ENCODE measurements at places on chromosomes 13 and 19.

DNA sequence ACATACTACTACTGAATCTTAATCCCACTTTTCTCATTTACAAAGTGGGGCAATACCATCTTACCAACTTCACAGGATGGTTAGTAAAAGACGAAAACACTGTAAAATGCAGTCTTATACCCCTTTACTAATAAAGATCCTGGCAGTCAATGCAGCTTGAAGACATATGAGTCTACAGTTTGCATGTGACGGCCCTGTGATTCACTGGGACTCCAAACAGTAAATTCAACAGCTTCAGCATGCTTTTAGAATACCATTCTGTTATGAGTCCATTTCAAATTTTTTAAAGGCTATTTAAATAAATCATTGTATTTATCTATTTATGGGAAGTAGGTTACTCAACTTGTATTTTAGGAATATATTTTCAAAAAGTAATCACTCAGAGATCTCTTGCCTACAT lies 629.1 kb downstream of the LIG4 start:
- no peak for DNase-seq

DNA sequence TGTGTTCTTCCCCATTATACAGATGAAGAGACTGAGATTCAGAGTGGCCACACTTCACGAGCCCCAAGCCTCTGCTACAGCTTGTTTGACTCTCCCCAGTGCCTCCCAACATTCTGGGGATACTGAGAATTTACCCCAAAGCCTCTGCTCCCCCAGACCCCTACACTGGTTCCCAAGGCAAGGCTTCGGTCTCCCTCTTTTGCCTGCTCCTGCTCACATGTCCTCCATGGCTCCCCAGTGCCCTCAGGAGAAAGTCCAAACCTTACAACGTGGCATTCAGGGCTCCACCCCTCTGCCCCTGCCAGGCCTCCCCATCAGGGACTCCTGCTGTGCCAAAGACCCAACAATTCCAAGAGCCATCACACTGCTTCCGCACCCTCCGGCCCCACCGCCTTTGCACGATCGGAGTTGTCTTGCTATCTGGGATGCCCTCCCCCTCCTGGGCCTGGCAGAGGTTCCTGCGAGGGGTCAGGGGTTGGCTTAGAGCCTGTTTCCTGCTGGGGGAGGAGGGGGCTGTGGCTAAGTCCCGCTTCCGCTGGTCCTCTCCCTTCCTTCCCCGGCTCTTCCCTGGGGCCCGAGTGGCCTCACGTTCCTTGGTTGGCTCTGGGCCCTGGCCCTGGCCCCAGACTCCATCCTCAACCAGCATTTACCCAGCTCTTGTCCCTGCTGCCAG lies 15.4 kb downstream of the GTPBP3 start:
- no peak for DNase-seq

DNA sequence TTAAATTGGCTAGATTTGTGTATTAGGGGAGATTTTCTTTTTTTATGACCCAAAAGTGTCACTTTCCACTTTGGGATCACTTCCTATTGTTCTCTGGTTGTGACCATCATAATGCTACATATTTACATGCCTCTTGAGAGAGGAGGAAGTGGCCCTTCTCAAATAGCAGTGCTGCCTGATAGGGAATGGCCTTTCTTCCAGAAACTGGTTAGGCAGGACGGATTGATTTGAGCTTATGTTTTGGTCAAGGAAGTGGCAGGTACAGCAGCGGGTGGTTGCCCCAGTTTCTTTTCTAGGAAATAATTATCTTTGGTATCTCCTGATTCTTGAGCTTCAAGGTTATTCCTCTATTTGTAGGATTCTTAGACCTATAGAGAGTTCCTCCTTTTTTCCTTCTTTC lies 21.9 kb upstream of the WTIP start:
- DNase-seq, result no peak

- DNase-seq, result no peak
Observed at GRCh38 chr19:55695511-55696290, 20.7 kb downstream of the EPN1 start.

DNA sequence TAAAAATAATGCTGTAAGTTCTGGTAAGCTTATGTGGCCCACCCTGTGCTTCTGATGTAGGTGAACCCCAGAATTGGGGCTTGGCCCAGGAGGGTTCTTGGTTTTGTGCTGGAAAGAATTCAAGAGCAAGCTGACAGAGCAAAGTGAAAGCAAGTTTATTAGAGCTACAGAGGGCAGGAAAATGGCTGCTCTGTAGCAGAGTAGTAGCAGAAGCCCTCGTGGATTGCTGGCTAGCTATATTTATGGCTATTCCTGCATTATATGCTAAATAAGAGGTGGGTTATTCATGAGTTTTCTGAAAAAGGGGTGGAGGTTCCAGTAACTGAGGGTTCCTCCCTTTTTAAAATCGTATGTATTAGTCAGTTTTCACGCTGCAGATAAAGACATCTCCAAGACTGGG lies 20.6 kb upstream of the ZNF599 start:
- no peak for DNase-seq

GRCh38 chr13:95298971-95299621 lies 2.2 kb downstream of the ABCC4 start:
- no peak for DNase-seq

DNA sequence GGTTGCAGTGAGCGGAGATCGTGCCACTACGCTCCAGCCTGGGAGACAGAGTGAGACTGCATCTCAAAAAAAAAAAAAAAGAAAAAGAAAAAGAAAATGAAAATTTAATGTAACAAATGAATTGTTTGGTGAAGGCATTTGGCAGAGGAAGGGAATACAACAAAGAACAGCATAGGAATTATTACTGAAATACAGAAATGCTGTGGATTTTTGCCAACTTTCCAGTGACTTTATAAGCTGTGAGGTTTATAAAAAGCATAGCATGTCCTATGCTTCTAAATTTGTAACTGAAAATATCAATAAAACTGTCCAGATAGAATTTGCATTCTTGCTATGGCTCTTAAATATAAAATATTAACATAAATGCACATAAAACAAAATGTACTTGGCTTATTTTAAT lies 112.9 kb upstream of the IRS2 start:
- DNase-seq, result no peak

DNA sequence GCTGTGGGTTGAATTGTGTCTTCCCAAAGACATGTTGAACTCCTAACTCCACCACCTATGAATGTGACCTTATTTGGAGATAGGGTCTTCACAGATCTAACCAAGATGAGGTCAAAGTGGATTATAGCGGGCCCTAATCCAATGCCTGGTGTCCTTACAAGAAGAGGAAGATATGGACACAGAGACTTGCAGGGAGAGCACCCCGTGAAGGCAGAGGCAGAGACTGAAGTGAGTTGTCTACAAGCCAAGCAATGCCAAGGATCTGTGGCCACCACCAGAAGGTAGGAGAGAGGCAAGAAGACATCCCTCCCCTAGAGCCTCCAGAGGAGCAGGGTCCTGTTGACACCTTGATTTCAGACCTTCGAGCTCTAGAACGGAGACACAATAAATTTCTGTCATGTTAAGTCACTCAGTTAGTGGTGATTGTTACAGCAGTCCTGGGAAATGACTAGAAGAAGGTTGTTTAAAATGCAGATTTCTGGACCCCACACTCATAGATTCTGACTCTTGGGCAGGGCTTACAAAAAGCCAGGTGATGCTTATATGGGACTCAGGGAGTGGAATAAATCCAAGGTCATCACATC lies 70.6 kb downstream of the FGF9 start:
- DNase-seq, result no peak

- DNase-seq, result no peak
Observed at GRCh38 chr13:89827552-89827951, 1519.9 kb upstream of the MIR17HG start.

- DNase-seq, result no peak
Observed at GRCh38 chr13:66210677-66211076, 1019.5 kb downstream of the PCDH9 start.

GRCh38 chr19:8456064-8456463 lies 11.3 kb downstream of the HNRNPM start:
- no peak for DNase-seq

DNA sequence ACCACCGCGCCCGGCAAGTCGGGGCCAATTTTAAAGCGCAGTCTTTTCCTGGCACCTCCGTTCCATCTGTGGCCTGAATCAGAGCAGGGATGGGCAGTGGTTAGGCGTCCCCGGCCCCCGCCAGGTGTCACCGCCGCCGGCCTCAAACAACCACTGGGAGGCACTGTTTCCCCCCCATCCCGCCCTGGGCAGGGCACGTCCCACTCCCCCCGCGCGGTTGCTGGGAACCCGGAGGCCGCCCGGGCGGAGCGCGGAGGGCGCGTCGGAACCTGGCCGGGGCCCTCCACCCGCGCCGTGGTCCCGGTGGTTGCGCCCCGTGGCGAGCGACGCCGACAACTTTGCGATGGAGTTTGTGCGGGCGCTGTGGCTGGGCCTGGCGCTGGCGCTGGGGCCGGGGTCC lies at the start of gene GRIN3B:
Gene GRIN3B, plus strand, starts transcription at position 325 of the 400 bp plus-strand sequence. Its CDS starts 19 bp downstream, at position 344.
- DNase-seq, result no peak

DNA sequence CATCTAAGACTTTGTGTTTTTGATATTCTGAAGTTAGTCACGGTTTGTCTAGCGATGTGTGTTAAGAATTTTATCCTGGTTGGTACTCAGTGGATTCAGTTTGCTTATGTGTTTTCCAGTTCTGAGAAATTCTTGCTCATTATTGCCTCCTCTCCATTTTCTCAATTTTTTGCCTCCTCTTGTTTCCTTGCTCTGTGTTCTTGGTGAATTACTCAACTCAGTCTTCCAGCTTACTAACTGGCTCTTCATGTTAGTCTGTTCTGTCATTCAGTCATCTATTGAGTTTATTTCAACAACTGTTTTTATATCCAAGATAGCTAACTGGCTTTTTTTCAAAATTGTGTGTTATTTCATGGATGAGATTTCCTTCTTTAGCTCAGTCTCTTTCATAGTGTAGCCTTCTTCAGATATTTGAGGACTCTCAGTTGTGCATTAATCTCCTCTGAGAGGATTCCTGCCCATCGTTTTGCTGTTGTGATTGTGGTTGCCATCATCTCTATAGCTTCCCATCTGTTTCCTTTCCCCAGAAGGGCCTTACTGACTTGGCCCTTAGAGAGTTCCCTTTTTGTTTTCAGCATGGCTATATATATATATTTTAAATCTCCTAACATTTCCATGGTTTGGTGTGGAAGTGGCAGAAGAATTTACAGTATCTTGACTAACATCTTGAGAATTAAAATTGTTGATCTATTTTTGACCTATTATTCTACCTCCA lies 6.2 kb downstream of the SETDB2 start:
- DNase-seq, result no peak

DNA sequence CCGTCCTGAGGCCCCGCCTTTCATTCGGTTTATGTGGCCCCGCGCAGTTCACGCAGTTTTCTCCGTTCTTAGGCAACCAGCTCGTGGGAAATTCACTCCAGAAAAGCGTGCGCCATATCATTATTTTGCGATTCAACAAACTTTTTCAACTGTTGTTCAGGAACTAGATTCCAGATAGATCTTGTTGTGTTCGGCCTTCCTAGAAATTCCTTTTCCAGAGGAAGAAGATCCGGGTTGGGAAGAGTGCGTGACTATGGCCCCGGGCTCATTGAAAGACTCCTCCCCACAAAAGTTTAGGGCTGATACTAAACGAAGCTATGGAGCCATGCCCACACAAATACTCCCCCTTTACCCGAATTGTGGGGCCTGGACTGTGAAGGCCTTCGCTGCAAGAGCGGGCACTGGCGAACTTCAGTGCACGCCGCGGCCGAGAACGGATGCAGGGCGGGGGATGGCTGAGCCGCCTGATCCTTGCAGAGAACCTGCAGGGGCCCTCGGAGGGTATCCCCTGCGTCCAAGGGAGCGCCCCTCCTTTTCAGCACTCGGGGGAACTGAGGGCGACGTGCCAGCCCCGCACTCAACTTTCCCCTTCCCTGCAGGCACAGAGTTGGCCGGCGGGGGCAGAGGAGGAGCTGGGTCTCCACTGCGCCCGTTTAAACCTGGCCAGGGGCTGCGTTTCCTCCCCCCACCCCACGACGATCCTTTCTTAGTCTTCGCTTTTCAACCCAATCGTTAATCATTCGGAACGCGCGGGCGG lies 904 bp upstream of the SOX1 start:
- DNase-seq, result no peak

DNA sequence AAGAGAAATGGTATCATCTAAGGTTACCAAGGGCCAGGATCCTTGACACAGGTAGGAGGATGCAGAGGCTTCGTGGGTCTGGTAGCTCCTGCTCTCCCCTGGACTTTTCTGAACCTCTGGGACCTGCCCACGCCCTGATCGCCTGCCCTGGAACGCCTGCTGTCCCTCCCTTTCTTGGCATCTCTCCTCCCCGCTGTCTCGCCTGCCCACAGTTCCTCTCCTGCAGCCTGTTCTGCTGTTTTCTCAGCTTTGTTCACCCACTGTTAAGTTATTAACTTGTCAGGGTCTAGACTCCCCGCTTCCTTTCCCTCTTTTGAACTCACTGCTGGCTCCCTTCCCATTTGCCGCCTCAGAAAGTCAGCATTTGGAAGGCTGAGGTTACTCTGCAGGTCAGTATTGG lies 19.8 kb downstream of the SERP2 start:
- no peak for DNase-seq

- DNase-seq, result peak; percentile 3
Observed at GRCh38 chr19:32652894-32653598, 21.9 kb downstream of the ANKRD27 start.

DNA sequence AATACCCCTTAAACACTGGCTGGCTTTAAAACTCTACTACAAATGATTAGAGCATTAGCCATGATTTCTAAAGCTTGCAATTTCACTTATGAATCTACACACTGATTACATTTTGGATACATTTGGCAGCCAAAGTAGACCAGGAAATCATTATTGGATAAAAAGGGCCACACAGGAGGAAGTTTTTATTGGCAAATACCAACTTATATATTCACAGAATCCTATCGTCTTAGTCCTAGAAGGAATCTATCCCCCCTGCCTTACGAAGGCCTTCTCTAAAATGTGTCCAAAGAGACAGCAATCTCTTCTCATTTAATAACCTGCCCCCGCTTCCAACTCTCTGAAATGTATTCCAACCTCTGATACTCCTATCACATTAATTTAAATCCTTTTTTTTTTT lies 52.5 kb downstream of the KLF5 start:
- DNase-seq, result no peak

GRCh38 chr19:49923055-49924003 lies 5.7 kb upstream of the ATF5 start:
- no peak for DNase-seq

DNA sequence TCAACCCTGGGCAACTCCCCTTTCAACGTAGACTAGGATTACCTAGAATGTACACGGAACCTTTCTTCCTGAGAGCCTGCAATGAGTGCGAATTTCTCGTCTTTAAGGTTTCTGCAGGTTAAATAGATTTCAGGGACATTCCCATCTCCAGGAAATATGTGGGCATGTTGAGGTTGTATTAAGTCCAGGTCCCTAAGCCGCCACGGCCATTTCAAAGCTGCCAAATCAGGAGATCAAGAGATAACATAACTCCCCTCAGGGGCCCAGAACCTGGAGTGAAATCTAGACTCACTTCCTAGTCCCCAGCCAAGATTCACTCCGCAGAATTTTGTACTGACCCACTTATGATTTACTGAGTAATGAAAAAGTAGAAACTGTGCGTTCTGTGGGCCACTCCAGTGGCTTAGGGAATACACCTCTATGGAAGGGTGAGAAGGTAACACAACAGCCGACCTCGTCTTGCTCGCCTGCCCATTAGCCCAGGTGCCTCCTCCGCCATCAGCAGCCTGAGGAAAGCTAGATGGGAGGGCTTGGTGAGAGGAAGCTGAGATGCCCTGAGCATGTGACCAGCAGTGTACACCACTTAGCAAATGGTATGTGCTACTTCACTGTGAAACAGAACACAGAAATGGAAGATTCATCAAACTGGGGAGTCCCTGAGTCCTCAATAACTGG lies 98.5 kb upstream of the SOX1 start:
- DNase-seq, result no peak

Data from NCI-H1092 treated with DMSO at 0.1 percent for 48 hours (cell line).